Left kidney (tissue), 8 donors: ENCODE measurements at places on chromosomes 3 and 15. TPM values are rescaled to one million over a fixed set of nuclear protein-coding genes. Genes with fewer than 3 reads are reported as not detected.

GRCh38 chr3:60010781-60011180 is 961.0 kb upstream of the CFAP20DC start:
- DNase-seq = no peak

DNA sequence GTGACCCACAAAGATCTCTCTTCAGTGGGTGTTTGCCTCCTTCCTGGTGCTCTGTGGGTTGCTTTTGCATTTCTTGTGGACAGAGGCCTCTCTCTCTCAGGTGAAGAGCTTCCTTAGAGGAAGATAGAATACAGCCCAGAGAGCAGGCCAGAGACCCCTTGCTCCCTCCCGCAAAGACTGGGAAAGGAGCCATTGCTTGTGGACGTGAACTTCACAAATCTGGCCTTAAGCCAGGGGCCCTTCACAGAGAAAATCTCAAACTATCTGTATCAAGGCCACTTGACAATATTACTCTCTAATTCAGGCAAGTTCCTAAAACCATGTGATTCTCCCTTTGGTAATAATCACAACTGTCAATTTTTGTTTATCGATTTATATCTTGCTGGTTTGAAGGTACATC is 30.4 kb upstream of the CLK3 start:
- no peak for DNase-seq

DNA sequence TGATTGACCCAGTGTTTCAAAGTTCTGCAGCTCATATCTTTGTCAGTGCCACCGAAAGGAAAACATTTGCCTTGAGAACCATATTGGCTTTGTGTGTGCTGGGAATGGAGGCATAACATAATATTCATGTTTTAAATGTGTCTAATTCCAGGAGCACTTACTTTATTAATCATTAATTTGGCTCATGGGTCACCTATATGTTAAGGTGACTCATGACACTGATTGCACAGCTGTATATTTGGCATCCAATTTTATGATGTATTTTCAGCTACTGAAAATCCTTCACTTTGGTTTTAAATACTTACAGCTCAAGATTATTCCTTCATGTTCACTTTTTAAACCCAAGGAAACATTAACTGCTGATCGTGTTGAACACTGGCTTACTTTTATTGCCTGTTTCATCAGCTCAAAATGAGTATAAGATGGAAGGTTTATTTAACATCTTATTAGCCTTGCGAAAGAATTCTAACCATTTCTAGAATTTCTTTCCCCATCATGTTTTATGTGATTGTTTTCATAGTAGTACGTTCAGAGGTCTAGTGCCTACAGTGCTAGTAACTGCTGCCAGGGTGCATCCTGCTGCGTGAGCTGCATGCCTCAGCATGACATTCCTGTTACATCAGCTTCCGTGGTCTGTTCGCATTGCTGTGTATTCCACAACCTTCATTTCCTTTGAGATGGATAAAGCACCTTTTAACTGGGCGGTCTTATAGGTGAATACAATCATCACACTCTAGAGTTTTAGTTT is 63.7 kb downstream of the LRCH3 start:
- no peak for DNase-seq

DNA sequence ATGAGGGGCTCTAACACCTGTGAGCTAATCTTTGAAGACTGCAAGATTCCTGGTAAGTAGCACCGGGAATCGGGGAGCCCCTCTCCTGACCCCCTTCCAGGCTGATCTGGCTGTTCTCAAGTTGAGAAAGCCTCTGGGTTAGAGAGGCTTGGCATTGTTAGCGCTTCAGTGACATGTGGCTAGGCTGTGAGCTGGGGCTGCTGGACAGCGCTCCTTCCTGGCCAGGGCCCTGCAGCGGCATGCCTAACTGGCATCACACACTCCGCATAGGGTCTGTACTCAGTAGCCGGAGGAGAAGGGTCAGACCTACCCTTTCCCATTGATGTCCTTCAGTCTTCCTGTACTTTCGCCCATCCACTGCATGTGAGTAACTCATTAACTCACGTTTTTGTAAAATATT is 7.4 kb downstream of the IVD start:
- DNase-seq = no peak

GRCh38 chr3:35602395-35602936 is 36.9 kb upstream of the ARPP21 start:
- no peak for DNase-seq

GRCh38 chr15:60265057-60265456 is 132.7 kb downstream of the ANXA2 start:
- DNase-seq = no peak

GRCh38 chr15:31444844-31445243 is 118.2 kb downstream of the KLF13 start:
- DNase-seq = no peak

DNA sequence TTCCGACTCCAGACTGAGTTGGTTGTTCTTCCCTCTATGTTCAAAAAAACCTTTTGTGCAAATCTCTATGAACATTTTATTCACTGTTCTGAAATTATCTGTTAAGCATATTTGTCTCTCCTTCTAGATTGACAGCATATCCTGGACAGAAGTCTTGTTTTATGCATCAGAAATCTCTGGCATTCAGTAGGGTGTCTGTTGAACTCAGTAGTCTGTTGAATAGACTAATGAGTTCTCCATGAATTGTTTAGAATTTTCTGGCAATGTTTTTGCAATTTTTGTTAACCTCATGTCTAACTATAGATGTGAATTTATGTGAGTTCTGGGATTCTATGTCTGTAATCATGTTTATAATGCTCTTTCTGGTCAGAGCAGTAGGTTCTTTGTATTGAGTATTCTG is 222.5 kb upstream of the KCNMB2 start:
- DNase-seq = no peak

DNA sequence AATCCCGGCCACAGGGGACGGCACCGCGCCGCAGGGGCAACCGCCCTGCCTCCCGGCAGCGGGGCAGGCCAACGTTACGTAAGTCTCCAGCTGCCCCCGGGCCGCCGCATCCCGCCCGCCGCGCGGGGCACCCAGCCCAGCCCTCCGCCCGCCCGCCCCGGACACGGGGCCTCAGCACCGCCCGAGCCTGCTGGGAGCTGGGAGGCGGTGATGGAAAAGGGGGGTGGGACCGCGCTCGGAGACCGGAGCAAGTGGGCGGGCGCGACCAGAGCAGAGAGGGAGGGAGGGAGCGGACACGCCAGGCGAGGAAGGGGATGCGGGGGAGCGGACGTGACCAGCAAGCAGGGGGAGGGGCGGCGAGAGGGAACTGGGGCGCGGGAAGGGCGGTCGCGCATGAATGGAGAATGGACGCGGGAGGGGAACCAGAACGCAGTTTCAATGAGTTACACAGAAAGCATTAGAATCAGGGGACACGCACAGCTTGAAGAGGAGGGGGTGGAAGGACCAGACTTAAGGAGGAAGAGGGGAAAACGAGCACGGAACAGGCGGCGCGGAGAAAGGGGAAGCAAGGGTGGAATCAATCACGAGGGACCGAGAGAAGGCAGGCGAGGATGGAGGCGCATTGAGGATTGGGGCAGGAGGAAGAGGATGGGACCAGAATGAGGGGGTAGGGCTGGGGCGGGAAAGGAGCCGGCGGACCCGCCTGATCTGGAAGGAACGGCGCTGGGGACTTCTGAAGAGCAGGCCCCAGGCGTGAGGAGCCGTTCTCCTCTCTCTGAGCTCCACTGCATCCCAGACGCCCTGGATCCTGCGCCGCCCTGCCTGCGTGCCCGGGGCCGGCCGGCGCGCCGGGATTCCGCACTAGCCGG is 559 bp downstream of the PKM start:
- DNase-seq = peak; percentile 92

GRCh38 chr3:4979428-4980228 is at the start of gene BHLHE40:
TSS of gene BHLHE40 (plus strand) at chr3:4979437. CDS start at chr3:4979719, 282 bp downstream.
- no peak for DNase-seq

- DNase-seq = peak; percentile 64
Measured at GRCh38 chr3:177934001-177934891, 602.0 kb upstream of the KCNMB2 start.

- DNase-seq = no peak
Measured at GRCh38 chr15:73515527-73515926, 72.6 kb downstream of the REC114 start.

GRCh38 chr3:47877290-47877689 is 74.4 kb downstream of the DHX30 start:
- no peak for DNase-seq

DNA sequence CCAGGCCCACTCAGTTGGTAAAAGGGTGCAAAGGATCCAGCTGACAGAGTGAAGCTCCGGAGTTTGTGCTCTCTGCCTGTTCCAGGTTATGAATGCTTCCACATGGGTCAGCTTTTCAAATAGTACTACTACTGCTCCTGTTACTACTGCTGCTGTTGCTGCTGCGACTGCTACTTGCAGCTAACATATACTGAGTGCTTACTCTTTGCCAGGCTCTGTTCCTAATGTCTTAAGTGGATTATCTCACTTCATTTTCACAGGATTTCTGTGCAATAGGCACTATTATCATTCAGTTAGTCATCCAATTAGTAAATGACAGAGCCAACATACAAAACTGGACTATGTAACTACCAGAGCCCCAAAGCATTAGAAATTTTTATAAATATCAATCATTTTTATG is 106.5 kb downstream of the IQCH start:
- DNase-seq = no peak

GRCh38 chr3:151347432-151347831 is 18.1 kb upstream of the P2RY13 start:
- no peak for DNase-seq

DNA sequence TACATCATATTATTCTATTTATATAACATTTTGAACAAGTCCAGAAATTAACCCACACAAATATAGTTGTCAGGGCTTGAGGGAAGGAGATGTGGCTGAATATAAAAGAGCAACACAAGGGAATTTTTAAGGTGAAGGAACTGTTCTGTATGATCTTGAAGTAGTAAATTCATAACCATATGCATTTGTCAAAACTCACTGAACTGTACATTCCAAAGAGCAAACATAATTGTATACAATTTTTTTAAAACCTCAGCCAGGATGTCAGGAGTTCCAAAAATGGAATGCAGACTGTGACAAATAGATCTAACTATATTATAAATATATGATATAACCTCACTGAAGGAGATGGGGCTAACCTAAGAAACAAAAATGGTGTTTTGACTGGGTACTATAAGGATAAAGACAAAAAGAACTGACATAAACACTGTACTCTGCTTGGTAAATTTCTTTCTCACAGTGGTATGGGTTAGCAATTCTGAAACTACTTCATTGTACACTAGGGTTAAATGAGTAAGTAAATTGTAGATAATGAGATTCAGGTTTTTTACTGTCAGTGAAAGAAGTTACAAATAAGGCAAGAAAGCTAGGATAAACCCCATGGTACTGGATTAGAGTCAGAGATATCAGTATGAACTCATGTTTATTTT is 14.4 kb downstream of the GOLGB1 start:
- no peak for DNase-seq

- no peak for DNase-seq
Measured at GRCh38 chr15:90836296-90836871, 32.0 kb upstream of the FURIN start.

- no peak for DNase-seq
Measured at GRCh38 chr3:143700431-143700975, 147.8 kb downstream of the SLC9A9 start.

DNA sequence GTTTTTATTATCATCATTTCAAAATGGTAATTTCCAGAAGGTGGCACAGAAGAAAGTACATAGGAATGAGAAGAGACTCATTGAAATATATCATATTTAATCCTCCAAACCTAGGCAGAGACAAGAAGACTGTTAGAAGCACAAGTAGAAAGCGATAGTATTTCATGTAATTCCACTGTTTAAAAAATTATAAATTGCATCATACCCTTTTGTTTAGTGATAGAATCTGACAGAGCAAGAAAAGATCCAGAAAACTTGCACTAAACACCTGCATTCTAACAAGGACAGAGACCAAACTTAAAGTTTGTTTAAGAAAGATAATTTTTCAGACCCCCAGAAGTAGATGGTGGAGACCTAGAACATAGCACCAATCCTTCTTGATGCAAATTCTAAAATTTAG is 56.9 kb upstream of the CD96 start:
- no peak for DNase-seq

DNA sequence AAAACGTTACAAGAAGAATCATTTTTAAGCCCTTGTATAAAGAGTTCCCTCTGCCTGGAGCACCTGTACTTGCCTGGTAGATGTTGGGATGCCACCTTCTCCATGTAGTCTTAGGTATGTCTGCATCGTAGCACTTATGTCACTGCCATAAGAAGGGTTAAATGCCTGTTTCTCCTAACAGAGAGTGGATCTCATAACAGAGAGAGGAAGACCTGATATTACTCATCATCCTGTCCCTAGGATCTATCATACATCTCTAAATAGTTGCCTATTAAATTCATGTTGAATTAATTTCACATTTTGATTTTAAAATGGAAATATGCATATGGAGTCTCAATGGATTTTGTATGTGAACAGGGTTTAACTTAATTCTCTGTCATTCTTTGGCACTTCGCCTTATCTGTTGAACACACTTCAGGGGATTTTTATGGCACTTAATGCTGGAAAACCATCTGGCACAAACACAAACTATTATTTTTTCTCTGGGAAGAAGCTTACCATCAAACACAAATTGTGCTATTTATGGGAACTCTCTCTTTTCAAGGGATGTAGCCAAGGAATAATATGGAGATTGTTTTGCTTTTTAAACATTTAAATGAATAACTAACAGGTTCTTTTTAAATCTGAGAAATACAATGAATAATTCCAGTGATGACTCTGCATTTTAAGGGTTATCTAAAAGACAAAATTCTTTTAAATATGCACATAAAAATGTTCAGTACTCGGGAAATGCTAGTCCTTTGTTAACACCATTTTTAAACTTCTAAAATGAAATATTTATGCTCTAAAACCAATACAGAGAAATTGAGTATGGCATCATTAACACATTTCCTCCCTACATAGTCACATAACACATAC is 230.7 kb downstream of the ZNF385D start:
- no peak for DNase-seq

DNA sequence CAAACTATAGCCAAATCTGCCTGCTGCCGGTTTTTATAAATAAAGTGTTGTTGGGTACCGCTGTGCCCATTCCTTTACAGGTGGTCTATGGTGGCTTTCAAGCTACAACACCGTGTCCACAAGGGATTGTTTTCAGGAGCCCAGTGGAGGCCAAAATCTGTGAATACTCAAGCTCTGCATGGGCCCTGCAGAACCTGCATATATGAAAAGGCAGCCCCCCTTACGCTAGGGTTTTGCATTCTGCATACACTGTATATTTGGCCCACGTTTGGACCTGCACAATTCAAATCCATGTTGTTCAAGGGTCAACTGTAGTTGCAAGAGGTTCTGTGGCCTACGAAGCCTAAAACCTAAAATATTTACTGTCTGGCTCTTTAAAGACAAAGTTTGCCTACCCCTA is 122.2 kb upstream of the TLE3 start:
- no peak for DNase-seq

The PLSCR2 gene
- polyA plus RNA-seq = 1.0 TPM

The CHRM5 gene
- polyA plus RNA-seq = 0.35 TPM

The SERINC4 gene
- not detected for polyA plus RNA-seq

The SCN11A gene
- 1.8 TPM for polyA plus RNA-seq

The SIDT1 gene
- 3.8 TPM for polyA plus RNA-seq

The SCG3 gene
- polyA plus RNA-seq = 0.12 TPM

The NUP210 gene
- polyA plus RNA-seq = 28.9 TPM

The OIP5 gene
- 12.5 TPM for polyA plus RNA-seq

The NEIL1 gene
- polyA plus RNA-seq = 29.2 TPM

The TGFBR2 gene
- 93.2 TPM for polyA plus RNA-seq

The CPA3 gene
- polyA plus RNA-seq = 0.48 TPM

The WDR72 gene
- polyA plus RNA-seq = 82.4 TPM

The FETUB gene
- polyA plus RNA-seq = 0.28 TPM
